ENCODE measurements at places on chromosomes 6 and 20.

DNA sequence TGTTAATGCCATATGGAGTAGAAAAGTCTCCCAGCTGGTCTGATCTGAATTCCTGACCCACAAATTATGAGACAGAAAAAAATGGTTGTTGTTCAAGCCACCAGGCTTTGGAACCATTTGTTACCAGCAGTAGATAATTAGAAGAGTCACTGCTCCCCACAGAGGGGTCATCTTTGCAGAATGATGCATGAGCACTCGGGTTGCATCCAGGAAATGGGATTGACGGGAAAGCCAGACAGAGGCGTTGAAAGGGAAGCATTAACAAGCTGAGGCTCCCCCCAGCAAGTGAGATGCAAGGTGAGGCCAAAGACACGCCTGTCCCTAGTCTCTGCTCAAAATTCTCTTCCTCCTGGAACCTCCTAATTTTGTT lies 182.5 kb downstream of the SYNDIG1 start:
- no peaks in the 10 kb centered on the region for H3K36me3 ChIP-seq
- DNase-seq = no peak
- H3K4me3 ChIP-seq = no peak overlapping the region
- H3K4me1 ChIP-seq = peaks cover 3% of the 10 kb centered on the region
- no peak overlapping the region for H3K27ac ChIP-seq

DNA sequence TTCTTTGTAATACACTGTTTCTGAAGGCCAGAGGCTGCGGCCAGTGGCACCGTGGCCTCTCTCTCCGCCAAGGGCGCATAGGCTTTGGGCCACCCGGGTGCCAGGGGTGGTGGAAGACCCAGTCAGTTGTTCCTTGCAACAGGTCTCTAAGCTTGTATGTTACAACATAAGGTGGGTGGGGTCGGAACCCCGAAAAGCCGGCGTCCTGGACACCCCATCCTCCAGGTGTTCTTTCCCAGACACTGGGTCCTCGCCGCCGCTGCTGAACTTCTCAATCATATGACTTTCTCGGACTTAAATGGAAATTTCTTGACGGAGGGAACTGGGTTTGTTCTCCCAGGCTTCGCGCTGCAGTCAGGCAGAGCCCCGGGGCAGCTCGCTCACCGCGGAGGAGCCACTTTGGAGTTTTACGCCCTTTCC lies 983 bp upstream of the KCNQ5 start:
- no peaks in the 10 kb centered on the region for H3K27me3 ChIP-seq
- H3K36me3 ChIP-seq = no peaks in the 10 kb centered on the region
- H3K27ac ChIP-seq = peak overlapping the region; percentile 75

- no peaks in the 10 kb centered on the region for H3K36me3 ChIP-seq
- peaks cover 45% of the 10 kb centered on the region for H3K27me3 ChIP-seq
Measured at GRCh38 chr6:27591699-27592480, 119.0 kb upstream of the ZNF184 start.

- no peak for DNase-seq
- no peaks in the 10 kb centered on the region for H3K4me1 ChIP-seq
- H3K27ac ChIP-seq = no peak overlapping the region
- H3K36me3 ChIP-seq = no peaks in the 10 kb centered on the region
- H3K4me3 ChIP-seq = no peak overlapping the region
- H3K27me3 ChIP-seq = no peaks in the 10 kb centered on the region
Measured at GRCh38 chr6:71229477-71229876, 59.1 kb upstream of the OGFRL1 start.

DNA sequence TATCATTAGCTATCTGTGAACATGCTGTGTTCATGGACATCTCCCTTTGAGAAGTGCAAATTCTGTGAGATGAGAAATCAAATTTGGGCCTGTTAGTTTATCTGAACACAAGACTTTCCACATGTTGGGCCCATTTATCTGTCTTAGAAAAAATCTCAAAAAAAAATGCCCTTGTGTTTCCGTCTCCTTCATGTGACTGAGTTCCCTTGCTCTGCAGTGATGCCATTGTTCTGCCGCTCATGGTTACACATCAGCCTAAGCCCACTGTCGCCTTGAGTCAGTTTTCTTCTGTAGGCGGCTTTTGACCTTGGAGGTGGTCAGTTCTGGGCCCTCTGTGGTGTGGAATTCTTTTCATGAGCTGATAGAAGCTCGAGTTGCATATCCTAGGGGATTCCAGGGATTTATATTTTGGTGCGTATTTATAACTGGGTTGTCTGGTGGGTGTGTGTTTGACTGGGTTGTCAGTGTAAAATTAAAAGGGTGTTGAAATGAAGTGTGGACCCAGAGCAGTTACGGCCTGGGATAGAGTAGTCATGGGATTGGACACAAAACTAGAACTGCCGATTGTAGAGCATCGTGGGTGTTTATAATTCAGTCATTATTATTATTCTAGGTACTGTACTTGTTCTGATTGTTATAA lies 156.7 kb downstream of the JARID2 start:
- H3K27ac ChIP-seq = no peak overlapping the region
- no peak for DNase-seq
- H3K36me3 ChIP-seq = no peaks in the 10 kb centered on the region
- H3K27me3 ChIP-seq = no peaks in the 10 kb centered on the region

- H3K27me3 ChIP-seq = no peaks in the 10 kb centered on the region
- H3K36me3 ChIP-seq = no peaks in the 10 kb centered on the region
- no peak for DNase-seq
- no peak overlapping the region for H3K4me3 ChIP-seq
- H3K4me1 ChIP-seq = peaks cover 10% of the 10 kb centered on the region
Measured at GRCh38 chr6:34057191-34057590, 88.7 kb downstream of the GRM4 start.

GRCh38 chr6:134722200-134722870 lies 227.6 kb downstream of the ALDH8A1 start:
- no peaks in the 10 kb centered on the region for H3K36me3 ChIP-seq
- no peak for DNase-seq
- no peak overlapping the region for H3K27ac ChIP-seq
- H3K4me1 ChIP-seq = no peaks in the 10 kb centered on the region
- H3K27me3 ChIP-seq = no peaks in the 10 kb centered on the region

GRCh38 chr20:47453167-47453782 lies 48.4 kb upstream of the NCOA3 start:
- no peaks in the 10 kb centered on the region for H3K36me3 ChIP-seq
- no peak overlapping the region for H3K4me3 ChIP-seq
- no peaks in the 10 kb centered on the region for H3K27me3 ChIP-seq
- peaks cover 25% of the 10 kb centered on the region for H3K4me1 ChIP-seq
- no peak for DNase-seq

GRCh38 chr6:159305804-159306537 lies 136.8 kb downstream of the FNDC1 start:
- no peak overlapping the region for H3K27ac ChIP-seq
- no peaks in the 10 kb centered on the region for H3K27me3 ChIP-seq
- H3K36me3 ChIP-seq = no peaks in the 10 kb centered on the region

DNA sequence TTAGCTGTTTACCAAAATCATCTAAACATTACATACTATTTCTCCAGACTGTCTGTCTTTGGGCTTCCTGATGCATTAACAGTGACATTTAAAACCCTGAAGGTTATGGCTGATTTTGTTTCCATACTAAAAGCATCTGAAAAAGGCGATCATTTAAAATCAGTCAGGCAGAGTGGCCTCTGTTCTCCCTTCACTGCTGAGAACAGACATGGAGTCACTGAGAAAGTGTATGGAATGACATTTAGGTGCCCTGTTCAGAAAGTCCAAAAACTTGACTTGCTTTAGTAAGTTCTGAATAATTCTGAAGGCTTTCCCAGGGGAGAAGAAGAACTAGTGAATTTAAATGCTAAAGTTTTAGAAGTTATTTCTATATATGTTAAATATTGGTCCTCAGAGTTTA lies 83.0 kb downstream of the MAP7 start:
- DNase-seq = no peak
- H3K36me3 ChIP-seq = no peaks in the 10 kb centered on the region
- H3K27me3 ChIP-seq = no peaks in the 10 kb centered on the region
- no peaks in the 10 kb centered on the region for H3K4me1 ChIP-seq

DNA sequence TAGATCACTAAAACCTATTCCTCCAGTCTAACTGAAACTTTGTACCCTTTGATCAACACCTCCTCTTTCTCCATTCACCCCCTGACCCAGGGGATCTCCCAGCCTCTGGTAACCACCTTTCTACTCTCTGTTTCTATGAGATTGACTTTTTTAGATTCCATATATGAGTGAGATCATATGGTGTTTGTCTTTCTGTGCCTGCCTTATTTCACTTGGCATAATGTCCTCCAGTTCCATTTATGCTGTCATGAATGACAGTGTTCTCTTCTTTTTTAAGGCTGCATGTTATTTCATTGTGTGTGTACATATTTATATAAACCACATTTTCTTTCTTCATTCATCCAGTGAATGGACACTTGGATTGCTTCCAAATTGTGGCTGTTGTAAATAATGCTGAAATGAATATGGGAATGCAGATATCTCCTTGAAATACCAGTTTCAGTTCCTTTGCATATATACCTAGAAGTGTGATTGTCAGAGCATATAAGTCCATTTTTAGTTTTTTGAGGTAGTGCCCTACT lies 57.7 kb downstream of the DHX35 start:
- peaks cover 85% of the 10 kb centered on the region for H3K36me3 ChIP-seq
- H3K4me1 ChIP-seq = no peaks in the 10 kb centered on the region
- no peak overlapping the region for H3K4me3 ChIP-seq
- no peak for DNase-seq
- H3K27me3 ChIP-seq = no peaks in the 10 kb centered on the region
- H3K27ac ChIP-seq = no peak overlapping the region

DNA sequence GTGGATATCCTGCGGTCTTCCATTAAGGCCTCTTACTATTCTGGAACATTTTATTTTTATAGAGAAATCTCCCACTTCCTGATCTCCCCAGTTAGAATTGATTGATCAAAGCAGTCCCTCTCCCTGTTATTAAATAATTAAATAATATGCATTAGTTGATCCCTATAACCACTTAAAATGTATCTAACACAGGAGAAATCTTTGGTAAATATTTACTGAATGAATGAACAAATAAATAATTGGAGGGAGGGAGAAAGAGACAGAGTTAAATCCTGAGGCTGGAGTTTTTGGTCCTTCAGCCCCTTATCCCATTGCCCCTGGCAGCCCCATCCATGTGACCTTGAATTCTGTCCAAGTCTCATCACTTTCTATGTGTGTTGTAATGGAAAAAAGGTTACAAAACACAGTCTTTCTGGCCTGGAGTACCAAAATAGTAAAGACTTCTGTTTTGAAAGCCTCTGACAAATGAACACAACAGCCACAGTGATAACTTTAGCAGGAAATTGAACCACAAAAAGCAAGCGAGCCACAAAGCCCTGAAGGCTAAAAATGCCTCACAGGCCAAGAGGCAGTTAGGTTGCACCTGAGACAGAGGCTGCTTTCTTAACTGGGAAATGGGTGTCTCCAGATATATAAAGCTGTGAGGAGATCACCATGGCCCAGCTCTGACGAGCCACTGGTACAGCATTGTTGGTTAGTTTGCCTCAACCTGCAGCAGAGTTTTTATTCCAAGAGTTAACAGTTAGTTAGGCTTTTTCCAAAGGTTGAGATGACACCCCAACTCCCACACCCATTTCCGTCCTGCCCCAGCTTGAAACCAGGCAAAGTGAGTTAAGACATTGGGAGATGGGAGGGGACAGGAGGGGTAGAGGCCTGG lies 11.3 kb downstream of the NT5E start:
- H3K4me1 ChIP-seq = no peaks in the 10 kb centered on the region
- peak; percentile 28 for DNase-seq
- H3K4me3 ChIP-seq = no peak overlapping the region
- H3K36me3 ChIP-seq = no peaks in the 10 kb centered on the region
- no peaks in the 10 kb centered on the region for H3K27me3 ChIP-seq
- H3K27ac ChIP-seq = peak overlapping the region; percentile 71

DNA sequence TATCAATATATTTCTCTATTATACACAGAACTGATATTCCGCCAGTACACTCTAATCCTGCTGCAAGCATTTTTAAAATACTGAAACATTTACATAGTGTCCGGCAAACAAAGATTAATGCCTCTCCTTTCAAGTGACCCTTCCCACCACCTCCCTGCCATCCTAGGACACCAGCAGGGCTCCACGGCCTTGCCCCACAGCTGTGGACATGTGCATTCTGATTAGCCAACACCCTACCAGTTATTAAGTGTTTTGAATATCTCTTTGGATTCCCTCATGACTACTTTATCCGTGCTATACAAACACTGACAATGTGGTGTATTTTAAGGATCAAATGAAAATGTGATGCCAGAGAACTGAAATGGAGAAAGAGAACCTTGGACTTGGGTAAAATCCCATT lies 615.1 kb downstream of the KIF16B start:
- H3K4me1 ChIP-seq = no peaks in the 10 kb centered on the region
- no peaks in the 10 kb centered on the region for H3K36me3 ChIP-seq
- H3K27me3 ChIP-seq = no peaks in the 10 kb centered on the region
- H3K27ac ChIP-seq = no peak overlapping the region
- no peak overlapping the region for H3K4me3 ChIP-seq

DNA sequence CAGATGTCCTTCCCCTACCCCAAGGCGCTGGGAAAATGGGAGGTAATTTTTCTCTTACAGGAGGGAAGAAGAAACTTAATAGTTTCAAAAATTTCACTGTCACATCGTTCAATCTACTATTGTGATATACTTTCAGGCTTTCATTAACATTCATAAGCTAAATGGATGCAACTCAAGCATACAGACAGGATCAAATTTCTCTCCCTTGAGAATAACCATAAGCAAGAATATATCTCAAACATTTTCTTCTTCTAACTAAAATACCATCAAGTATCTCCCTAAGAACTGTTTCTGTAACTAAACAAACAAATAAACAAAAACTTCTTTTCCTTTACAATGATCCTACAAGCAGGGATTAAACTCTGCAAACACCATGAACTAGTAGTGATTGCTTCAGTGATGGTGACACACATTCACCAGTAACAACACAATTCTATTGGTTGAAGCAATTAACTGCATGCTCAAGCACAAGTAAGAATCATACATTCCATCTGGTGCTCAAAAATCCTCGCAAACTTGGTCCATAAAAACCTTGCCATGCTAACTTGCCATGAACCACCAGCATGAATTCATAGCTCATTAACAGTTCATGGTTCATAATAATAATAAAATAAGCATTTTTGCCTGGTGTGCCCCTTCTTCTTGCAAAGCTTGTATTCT lies 183.8 kb downstream of the PTPRK start:
- H3K27me3 ChIP-seq = no peaks in the 10 kb centered on the region
- H3K36me3 ChIP-seq = no peaks in the 10 kb centered on the region
- peaks cover 10% of the 10 kb centered on the region for H3K4me1 ChIP-seq
- no peak overlapping the region for H3K27ac ChIP-seq
- H3K4me3 ChIP-seq = no peak overlapping the region
- no peak for DNase-seq

GRCh38 chr6:41442800-41443501 lies 103.2 kb upstream of the FOXP4 start:
- peak; percentile 82 for DNase-seq
- H3K27ac ChIP-seq = peak overlapping the region; percentile 1
- H3K4me1 ChIP-seq = peaks cover 17% of the 10 kb centered on the region
- H3K36me3 ChIP-seq = no peaks in the 10 kb centered on the region

- DNase-seq = no peak
- H3K36me3 ChIP-seq = no peaks in the 10 kb centered on the region
- H3K4me3 ChIP-seq = no peak overlapping the region
- no peak overlapping the region for H3K27ac ChIP-seq
- no peaks in the 10 kb centered on the region for H3K27me3 ChIP-seq
Measured at GRCh38 chr6:11714116-11714797, 64.3 kb downstream of the ADTRP start.

GRCh38 chr6:20487669-20488375 lies 46.4 kb upstream of the CDKAL1 start:
- H3K4me1 ChIP-seq = no peaks in the 10 kb centered on the region
- no peak overlapping the region for H3K4me3 ChIP-seq
- H3K27ac ChIP-seq = no peak overlapping the region

Measured in tibial artery (tissue), 4 donors.